Glomerular endothelial cell (primary cell): ENCODE measurements at places on chromosomes 6 and 20. TPM values are rescaled to one million over a fixed set of nuclear protein-coding genes. Genes with fewer than 3 reads are reported as not detected.

Gene TGM2
- 448 and 670 TPM in 2 replicates for total RNA-seq

Gene OR12D3
- total RNA-seq = not detected in 2 replicates

Gene LY6G6F
- not detected in 2 replicates for total RNA-seq

Gene PI3
- total RNA-seq = not detected in 2 replicates

Gene SPTLC3
- total RNA-seq = 0.15 and 0.64 TPM in 2 replicates

Gene DNAAF9
- 18.8 and 21.1 TPM in 2 replicates for total RNA-seq

Gene E2F1
- total RNA-seq = 3.2 and 9.9 TPM in 2 replicates

Gene TNNC2
- total RNA-seq = not detected in 2 replicates

Gene BTN2A1
- 12.2 and 21.6 TPM in 2 replicates for total RNA-seq

GRCh38 chr6:40962241-40962640 is 76.8 kb downstream of the UNC5CL start:
- no peak for DNase-seq

- no peak for DNase-seq
These were observed 1.7 kb downstream of the TAP2 start for GRCh38 chr6:32836873-32837272.

DNA sequence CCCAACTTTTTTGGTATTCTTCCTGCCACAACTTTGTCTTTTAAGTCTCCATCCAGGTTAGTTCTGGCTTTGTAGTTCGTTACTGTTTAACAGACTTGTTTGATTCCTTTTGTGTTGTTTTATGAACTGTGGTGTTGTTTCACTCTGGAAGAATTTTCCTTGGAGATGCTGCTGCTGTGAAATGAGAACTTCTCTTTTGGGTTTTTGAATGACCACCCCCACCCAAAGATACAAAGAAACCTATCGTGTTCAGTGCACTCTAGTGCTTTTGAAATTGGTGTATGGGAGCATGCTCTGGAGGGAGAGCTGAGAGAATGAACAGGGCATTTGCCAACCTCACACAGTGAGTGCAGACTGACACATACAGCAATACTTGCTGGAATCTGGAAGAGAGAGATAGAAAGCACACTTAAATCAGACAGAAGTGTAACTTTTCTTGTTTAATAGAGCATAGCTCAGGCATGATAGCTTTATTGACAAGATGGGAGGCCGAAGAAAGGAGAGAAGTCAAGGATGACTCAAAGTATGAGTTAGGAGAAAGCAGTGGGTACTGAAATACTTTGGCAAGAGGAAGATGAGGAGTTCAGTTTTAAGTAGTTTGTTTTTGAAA is 293.1 kb downstream of the SOX4 start:
- no peak for DNase-seq

DNA sequence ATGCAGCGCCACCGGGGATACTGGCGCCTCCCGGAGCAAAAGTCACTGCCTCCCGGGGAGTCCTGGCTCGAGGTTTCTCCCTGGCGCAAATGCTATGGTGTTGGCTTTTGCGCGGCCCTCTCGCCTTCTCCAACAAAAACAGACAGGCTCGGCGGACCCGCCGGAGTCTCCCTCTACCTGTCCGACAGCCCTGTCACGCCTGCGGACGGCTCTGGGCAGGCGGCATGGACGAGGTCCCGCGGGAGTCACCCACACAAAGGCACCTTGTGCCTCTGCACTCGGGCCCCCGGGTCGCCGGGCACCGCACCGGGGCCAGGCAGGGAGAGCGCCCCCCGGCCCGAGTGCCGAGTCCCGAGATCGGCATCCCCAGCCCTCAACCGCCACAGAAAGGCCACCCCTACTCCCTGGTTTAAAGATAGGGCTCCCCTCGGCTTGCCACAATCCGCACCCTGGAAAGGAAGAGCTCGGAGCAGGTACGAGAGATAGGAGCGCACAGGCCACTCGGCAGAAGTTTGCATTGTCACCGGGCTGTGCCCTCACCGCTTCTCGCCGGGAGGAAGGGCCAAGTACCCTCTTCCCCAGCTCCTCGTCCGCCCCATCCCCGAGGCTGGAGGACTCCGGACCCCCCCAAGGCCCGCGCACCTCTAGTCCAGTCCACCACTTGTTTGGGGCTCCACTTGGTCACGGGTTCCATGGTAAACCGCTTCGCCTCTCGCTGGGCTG is 903 bp downstream of the CNKSR3 start:
- no peak for DNase-seq

DNA sequence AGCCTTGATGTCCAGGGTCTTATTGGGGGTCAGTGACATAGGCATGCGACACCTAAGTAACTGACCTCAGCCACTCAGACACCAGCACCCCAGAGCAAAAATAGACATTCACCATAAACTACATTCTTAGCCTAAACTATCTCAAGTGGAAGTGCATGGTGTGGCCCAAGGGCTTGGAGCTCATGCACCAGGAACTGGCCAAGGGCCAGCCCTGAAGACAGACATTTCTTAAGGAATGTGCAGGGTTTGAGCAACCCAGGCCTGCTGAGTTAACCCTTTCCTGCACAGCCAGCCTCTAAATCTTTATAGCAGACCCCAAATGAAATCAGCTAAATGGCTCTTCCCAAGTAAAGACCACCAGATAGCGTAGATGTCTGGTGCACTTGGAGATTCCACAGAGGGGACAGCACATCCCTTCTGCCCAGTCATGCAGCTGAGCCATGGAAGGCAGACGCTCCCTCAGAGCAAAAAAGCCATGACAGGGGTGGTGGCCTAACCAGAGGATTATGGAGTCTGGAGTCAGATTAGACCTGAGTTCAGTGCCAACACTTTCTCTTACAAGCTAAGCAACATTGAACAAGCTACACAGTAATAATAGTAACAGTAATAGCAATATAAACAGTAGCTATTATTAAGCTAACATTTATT is 222.6 kb downstream of the ZMYND8 start:
- DNase-seq = no peak

- DNase-seq = no peak
These were observed 1.4 kb downstream of the STMN3 start for GRCh38 chr20:63651942-63652191.

GRCh38 chr6:92496527-92496926 is 922.8 kb downstream of the EPHA7 start:
- no peak for DNase-seq

- no peak for DNase-seq
These were observed 77.4 kb downstream of the PRDM1 start for GRCh38 chr6:106163446-106163965.

DNA sequence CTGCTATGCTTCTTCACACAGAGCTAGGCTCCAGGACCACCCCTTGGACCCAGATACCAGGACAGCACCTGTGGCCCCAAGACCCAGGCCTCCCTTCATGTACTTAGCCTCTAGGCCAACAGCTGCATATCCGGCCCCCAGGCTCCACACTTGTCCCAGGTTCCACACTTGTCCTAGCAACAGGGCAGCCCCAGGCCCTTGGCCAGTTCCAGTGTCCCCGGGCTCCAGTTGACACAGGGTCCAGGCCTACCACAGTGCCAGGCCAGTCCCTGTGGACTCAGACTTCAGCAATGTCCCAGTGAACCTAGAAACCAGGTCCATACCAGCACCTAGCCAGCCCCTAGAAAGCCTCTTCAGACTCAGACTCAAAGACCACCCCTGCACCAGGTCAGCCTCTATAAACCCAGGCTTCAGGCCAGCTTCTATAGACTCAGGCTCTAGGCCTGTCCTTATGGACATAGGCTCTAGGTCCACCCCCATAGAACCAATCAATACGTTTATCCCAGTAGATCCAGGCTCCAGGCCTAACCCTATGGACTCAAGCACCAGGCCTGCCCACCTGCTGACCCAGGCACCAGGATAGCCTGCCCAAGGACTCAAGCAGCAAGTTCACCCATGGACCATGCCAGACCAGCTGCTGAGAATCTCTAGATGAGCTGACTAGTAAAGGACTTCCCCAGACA is 46.3 kb downstream of the RCAN2 start:
- no peak for DNase-seq

DNA sequence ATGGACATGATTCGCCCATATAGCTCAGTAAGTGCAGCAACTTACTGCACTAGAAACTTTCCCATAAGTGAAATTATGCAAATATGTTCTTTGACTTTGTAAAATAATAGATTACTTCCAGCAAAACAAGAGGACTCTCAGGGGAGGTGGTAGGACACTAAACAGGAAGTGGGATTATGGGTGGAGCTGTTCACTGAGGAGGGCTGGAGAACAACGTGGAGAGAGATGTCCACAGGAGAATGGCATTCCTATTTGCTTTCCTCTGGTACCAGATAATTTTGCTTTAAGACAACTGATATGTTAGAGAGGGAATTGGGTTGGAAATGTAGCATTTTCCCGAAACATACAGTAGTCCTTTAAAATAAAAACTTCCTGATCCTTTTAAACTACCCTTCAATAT is 3.7 kb downstream of the TPD52L1 start:
- DNase-seq = no peak

GRCh38 chr20:58084966-58085365 is 143.5 kb downstream of the ANKRD60 start:
- DNase-seq = no peak

- no peak for DNase-seq
These were observed 7.3 kb upstream of the COL12A1 start for GRCh38 chr6:75213112-75213511.

- no peak for DNase-seq
These were observed 3.8 kb upstream of the SPO11 start for GRCh38 chr20:57325632-57326356.

GRCh38 chr6:157665180-157665579 is 157.9 kb upstream of the SNX9 start:
- DNase-seq = no peak

DNA sequence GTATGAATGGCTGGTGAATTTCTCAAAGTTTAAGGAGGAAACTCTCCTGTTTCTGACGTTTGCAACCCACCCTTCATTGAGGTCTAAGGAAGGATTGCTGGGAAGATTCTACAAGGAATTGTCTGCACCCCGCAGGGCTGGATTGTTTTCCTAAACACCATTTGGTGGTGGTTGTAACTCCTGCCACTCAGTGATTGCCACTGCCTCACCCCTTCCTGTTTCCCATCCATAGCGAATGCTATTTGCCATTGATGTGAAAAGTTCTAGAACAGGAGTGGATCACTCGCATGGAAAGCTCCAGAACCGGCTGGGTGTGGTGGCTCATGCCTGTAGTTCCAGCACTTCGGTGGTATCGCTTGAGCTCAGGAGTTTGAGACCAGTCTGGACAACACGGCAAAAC is 8.7 kb upstream of the DSP start:
- no peak for DNase-seq

DNA sequence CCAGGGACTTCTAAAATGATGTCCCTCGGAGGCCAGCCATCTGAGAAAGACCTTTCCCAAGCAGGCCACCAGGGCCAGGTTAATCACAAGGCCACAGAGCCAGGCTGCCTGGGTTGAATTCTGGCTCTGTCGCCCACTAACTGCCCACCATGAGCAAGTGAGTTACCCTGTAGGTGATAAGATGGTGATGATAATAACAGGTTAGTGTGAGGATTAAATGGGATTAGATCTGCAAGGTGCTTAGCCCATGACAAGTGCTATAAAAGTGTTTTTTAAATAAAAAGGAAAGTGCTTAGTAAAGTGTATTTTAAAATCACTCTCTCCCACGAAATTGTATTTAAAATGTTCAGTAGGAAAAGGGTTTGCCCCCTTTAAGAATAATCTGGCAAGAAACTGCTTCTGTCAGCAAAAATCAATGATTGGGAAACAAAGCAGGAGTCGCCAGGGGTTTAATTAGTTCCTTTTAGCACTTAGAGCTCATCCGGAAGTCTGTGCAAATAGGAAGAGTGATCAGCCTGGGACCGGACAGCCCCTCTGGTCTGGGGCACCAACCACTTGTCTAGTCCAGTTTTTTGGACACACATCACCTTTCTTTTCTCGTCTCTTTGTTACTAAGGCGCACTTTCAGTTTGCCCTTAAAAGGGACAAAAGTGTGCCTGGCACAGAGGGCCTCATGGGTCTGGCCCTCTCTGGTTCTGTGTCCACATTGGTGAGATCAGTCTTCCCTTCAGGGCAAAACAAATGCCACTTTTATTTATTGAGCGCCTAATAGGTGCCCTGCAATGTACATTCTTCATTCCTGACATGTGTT is 150.4 kb downstream of the GRM4 start:
- no peak for DNase-seq

DNA sequence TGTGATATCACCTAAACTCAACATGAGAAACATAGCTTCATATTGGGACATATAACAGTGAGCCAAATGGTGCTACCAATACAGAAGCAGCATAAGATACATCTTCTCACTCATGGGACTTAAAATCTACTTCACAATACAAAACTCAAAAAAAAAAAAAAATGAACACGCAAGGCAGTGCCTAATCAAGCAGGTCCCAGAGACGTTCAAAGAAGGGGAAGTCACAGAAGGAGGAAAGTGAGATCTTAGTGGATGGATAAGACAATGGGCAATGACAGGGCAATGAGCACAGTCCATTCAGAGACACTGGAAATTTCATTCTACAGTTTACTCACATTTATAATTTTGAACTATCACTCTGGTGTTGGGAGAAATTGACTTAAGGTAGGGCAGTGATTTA is 88.3 kb downstream of the FAM50B start:
- DNase-seq = no peak

DNA sequence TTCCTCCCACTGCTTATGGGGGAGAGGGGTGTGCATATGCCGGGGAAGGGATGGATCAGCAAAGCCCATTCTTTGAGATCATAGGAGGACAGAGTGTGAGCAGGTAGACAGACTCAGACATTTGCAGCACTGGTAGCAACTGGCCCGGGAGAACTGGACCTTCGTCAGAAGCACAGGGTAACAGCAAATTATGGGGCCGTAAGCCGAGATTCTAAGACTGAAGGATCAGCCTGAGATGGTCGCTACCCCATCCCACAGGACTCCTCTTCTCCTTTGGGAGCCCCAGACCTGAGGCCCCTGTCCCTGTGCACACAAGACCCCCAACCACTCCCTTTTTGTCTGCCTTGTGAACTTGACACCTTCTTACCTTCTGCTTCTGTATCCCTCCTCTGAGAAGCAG is 106.5 kb downstream of the TOX2 start:
- DNase-seq = no peak

- no peak for DNase-seq
These were observed at the start of gene IP6K3 for GRCh38 chr6:33746651-33747100. IP6K3 (minus strand) TSS chr6:33746905; CDS start chr6:33735476, 11,429 bp downstream.

- no peak for DNase-seq
These were observed 159.8 kb upstream of the ECI2 start for GRCh38 chr6:4295058-4295782.

DNA sequence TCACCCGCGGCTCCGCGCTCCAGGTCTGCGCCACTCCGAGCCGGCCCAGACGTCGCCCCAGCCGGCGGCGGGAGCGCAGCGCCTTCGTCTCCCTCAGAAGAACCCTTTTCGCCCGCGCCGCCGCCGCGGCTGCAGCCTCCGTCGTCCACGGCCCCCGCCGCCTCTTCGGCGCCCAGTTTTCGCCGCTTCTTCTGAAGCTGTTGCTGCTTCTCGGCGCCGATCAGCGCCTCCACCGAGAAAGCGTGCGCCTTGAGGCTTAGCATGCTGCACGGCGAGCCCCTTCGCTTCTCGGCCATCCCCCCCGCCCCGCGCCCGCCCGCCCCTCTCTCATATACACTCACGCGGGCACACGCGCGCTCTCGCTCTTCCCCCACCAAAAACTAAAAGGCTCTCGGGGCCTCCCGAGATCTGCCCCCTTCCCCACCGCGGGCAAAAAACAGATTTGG is 489 bp downstream of the TBX18 start:
- no peak for DNase-seq
